Stimulated activated CD4-positive, alpha-beta T cell treated with anti-CD3 and anti-CD28 coated beads, Interleukin-4, amount 100 ng/mL, for 24 hours (primary cell): ENCODE measurements at places on chromosomes 4 and X.

DNA sequence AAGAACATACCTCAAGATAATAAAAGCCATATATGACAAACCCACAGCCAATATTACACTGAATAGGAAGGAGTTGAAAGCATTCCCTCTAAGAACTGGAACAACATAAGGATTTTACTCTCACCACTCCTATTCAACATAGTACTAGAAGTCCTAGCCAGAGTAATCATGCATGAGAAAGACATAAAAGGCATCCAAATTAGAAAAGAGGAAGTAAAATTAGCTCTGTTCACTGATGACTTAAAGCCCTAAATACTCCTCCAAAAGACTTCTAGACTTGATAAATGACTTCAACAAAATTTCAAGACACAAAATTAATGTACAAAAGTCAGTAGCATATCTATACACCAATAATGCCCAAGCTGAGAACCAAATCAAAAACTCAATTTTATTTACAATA lies 235.7 kb downstream of the NKX6-1 start:
- no peak for DNase-seq

GRCh38 chrX:27307546-27307945 lies 155.6 kb downstream of the PPP4R3C start:
- no peak for DNase-seq

DNA sequence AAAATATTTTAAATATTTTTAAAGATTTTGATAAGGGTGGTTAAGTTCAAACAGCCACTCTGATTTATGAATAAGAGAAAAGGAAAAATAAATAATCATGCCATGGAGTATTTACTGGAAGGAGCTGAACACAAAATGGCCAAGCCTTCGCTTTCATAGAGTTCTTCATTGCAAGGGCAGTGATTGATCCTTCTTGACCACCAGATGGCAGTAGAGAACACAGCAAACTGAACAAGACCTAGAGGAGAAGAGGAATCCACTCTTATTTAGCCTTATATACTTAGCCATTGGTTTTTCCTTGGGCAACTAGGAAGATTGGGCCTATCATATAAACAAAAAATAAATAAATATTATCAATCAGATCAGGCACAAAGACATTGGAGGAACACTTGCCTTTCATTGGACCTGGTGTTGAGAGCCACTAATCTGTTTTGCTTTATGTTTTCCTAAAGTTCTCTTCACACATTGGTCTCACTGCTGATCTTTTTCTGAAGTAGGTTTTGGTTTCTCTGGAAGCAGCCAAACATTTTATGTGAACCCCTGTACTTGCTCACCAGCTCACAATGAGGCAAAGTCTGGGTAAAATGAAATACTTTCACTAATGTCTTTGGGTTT lies 58.1 kb upstream of the PARM1 start:
- DNase-seq = peak; percentile 12

DNA sequence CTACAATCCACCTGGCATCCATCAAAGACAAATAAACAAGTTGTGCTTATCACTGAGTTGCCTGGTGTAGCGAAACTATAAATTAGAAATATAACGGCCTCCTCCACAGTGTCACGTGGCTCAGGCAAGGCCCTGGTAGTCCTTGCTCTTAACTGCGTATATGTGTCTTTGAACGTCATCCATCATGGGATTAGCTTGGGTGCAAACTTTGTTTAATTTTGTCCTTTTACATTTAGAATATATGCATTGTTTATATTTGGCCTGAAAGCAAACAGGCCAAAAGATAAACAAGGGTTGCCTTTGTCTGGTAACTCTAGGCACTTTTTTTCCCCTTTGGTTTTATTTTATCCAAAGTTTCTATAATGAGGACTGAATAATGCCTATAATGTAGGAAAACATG lies 184.9 kb downstream of the KIT start:
- DNase-seq = no peak

- DNase-seq = no peak
These were observed 119.8 kb upstream of the TSPAN5 start for GRCh38 chr4:98778206-98778605.
